ENCODE measurements at places on chromosomes 2 and 18. TPM values are rescaled to one million over a fixed set of nuclear protein-coding genes. Genes with fewer than 3 reads are reported as not detected.

GRCh38 chr18:37853706-37854105, 288.1 kb upstream of the CELF4 start:
- H3K4me1 ChIP-seq = no peaks in the 10 kb centered on the region
- no peaks in the 10 kb centered on the region for H3K27me3 ChIP-seq
- no peak overlapping the region for H3K4me3 ChIP-seq
- H3K36me3 ChIP-seq = no peaks in the 10 kb centered on the region
- no peak overlapping the region for H3K27ac ChIP-seq
- DNase-seq = no peak

DNA sequence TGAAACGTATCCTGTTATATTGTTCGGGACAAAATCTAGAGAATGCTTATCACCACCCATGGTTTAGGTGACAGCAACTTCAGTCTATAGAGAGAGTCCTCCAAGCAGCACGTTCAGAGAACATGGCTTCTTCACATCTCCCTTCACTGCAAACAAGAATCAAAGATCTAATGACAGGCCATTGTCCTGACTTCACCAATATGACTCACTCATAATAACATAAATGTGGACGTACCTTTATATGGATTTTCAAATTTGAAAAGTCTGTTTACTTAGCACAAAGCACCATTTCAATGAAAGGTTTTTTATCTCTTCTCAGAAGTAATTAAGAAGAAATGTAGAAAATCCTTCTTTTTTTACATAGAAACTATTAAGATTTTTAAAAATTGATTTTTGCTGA, 46.7 kb downstream of the KLF7 start:
- H3K36me3 ChIP-seq = peaks cover 62% of the 10 kb centered on the region
- no peak for DNase-seq
- H3K27ac ChIP-seq = no peak overlapping the region
- H3K4me3 ChIP-seq = no peak overlapping the region
- H3K27me3 ChIP-seq = no peaks in the 10 kb centered on the region
- peaks cover 53% of the 10 kb centered on the region for H3K4me1 ChIP-seq

DNA sequence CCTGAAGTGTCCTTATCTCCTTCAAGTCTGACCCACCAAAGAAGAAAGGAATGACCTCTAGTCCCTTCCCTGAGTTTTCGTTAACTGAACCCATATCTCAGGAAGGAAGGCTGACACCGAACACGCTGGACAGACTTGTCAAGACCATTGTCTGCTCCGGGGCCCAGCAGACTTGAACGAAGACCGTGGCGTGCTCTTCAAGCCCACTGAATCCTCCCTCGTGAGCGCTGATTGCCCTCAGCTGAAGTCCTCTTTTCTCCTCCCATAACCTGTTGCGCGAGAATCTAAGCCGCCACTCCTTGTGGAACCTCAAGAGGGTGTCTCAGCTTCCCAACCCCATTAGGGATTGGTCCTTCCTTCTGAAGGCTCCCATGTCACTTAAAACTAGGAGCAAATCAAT, 634 bp upstream of the CNDP1 start:
- no peak overlapping the region for H3K27ac ChIP-seq
- no peaks in the 10 kb centered on the region for H3K36me3 ChIP-seq
- H3K4me3 ChIP-seq = no peak overlapping the region

- DNase-seq = peak; percentile 69
- no peak overlapping the region for H3K4me3 ChIP-seq
- peaks cover 39% of the 10 kb centered on the region for H3K4me1 ChIP-seq
- no peaks in the 10 kb centered on the region for H3K27me3 ChIP-seq
- no peak overlapping the region for H3K27ac ChIP-seq
Observed at GRCh38 chr2:99682275-99683060, 192.7 kb upstream of the REV1 start.

DNA sequence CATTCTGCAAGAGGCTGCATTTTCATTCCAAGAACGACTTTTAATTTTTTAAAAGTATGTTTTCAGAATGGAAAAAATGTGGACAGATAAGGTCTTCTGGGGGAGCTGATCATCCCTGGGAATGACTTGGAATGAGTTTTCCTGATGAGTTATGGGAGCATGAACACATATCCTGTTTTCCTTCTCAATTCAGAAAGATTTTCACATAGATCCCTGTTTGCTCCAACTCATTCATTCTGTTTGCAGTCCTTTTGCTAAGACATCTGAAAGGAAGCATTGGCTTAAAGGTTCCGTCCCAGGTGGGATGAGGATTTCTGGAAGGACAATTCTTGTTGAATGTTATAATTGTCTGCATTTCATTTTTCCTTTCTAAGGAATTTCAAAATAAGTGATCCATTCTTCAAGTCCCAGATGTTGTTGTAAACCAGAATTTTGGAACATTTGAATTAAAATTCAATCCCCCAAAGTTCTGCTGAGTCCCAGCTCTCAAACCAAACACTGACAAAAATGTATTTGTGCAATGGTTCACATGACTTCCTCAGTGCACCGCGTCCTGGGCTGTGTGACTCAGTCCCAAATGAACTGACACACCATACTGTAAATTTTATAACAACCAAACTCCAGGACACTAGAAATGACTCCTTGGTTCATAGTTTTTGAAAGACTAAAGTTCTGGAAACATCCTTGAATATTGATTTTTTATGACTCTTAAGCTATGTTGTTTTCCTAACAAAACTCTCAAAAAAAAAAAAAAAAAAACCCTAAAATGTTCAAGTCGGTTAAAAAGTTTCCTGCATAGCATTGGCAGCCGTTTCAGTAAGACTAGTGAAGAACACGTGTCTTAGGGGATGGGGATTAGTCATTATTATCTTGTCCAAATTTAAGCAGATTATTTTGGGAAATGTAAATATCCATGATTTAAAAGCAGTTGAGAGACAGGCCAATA, 281.8 kb upstream of the TCF4 start:
- peak overlapping the region; percentile 35 for H3K4me3 ChIP-seq
- H3K4me1 ChIP-seq = peaks cover 36% of the 10 kb centered on the region
- DNase-seq = peak; percentile 83

DNA sequence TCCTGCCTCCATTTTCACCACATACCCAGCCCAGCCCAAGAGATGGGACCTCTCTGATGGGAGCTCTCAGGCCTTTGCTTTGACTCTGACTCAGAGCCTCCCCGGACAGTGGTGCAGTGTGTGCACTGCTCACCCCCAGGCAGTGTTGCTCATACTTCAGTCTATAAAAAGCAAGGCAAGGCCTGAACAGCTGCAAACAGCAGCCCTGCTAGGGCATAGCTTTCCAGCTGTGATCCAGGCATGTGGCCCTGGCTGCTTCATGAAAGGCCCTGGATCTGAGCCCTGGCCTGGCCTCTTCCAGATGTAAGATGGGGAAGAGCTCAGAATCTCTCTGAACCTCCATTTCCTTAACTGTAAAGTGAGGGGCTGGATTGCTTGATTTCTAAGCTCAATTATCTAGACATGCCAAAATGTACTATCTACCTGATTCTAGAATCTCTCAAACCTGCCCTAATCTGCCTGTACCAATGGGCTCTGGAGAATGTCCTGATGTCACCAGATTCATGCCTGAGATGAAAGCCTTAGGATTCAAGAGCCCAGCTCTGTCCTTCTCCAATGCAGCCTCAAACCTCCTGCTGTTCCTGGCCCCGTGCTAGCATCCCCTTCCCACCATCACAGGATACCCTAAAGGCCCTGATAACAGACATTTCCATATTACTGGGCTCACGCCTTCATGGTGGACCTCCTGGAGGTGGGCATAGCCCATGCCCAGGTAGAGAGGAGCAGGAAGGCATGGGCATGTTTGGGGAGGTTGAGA, 206.9 kb downstream of the ARL4C start:
- no peaks in the 10 kb centered on the region for H3K27me3 ChIP-seq
- H3K4me3 ChIP-seq = no peak overlapping the region
- DNase-seq = peak; percentile 92

GRCh38 chr2:216029416-216030129, 16.2 kb upstream of the MREG start:
- H3K27ac ChIP-seq = no peak overlapping the region
- no peak overlapping the region for H3K4me3 ChIP-seq
- peaks cover 22% of the 10 kb centered on the region for H3K4me1 ChIP-seq
- no peaks in the 10 kb centered on the region for H3K36me3 ChIP-seq
- DNase-seq = peak; percentile 59

Gene DES
- total RNA-seq = 0.51 TPM

Gene HNMT
- total RNA-seq = 2.7 TPM

Gene SULT1C4
- total RNA-seq = not detected

Gene SLC23A3
- 1.2 TPM for total RNA-seq

Gene ZAP70
- not detected for total RNA-seq

Gene LHCGR
- not detected for total RNA-seq

Gene FSHR
- total RNA-seq = not detected

All from GM23248 (cell line).